MCF 10A (cell line): ENCODE measurements at places on chromosomes 16 and 17. TPM values are rescaled to one million over a fixed set of nuclear protein-coding genes. Genes with fewer than 3 reads are reported as not detected.

GRCh38 chr17:46977348-46977747, 1.7 kb downstream of the RPRML start:
- no peak overlapping the region for H3K27ac ChIP-seq
- H3K4me1 ChIP-seq = no peaks in the 10 kb centered on the region
- H3K27me3 ChIP-seq = peaks cover 75% of the 10 kb centered on the region
- DNase-seq = peak; percentile 40
- no peaks in the 10 kb centered on the region for H3K36me3 ChIP-seq

- H3K4me3 ChIP-seq = peak overlapping the region; percentile 69
- H3K4me1 ChIP-seq = peaks cover 6% of the 10 kb centered on the region
- H3K27me3 ChIP-seq = peaks cover 10% of the 10 kb centered on the region
- H3K36me3 ChIP-seq = peaks cover 7% of the 10 kb centered on the region
- no peak for DNase-seq
Observed at GRCh38 chr16:83968306-83968851, 335 bp downstream of the NECAB2 start.

- H3K36me3 ChIP-seq = peaks cover 6% of the 10 kb centered on the region
- peaks cover 22% of the 10 kb centered on the region for H3K4me1 ChIP-seq
- H3K4me3 ChIP-seq = no peak overlapping the region
- H3K27me3 ChIP-seq = no peaks in the 10 kb centered on the region
Observed at GRCh38 chr16:67470359-67470758, 10.6 kb downstream of the ATP6V0D1 start.

GRCh38 chr17:30379303-30379902, 676 bp downstream of the CPD start:
- H3K36me3 ChIP-seq = no peaks in the 10 kb centered on the region
- H3K4me3 ChIP-seq = peak overlapping the region; percentile 70
- peak overlapping the region; percentile 70 for H3K27ac ChIP-seq
- peaks cover 28% of the 10 kb centered on the region for H3K4me1 ChIP-seq
- H3K27me3 ChIP-seq = no peaks in the 10 kb centered on the region
- DNase-seq = peak; percentile 27

GRCh38 chr17:29608986-29609385, 13.7 kb downstream of the CORO6 start:
- no peaks in the 10 kb centered on the region for H3K36me3 ChIP-seq
- no peaks in the 10 kb centered on the region for H3K27me3 ChIP-seq
- H3K4me3 ChIP-seq = no peak overlapping the region

DNA sequence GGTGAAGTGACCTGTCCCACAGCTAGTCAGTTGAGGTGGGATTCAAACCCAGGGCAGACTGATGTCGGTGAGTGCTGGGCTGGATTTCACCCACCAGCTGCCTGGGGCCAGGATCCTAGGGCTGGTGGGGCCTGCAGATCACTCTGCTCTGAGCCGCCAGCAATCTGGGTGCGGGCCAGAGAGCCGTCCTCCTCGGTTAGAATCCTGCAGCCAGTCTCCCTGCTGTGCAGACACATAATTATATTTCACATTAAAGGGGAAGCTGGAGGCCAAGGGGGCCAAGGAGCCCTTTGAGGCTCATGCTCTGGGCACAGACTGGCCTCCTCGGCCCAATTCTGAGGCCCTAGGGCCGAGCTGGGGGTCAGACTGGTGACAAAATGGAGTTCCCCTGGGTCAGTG, 996 bp upstream of the KCNJ12 start:
- H3K27me3 ChIP-seq = no peaks in the 10 kb centered on the region
- no peak for DNase-seq
- no peak overlapping the region for H3K4me3 ChIP-seq

DNA sequence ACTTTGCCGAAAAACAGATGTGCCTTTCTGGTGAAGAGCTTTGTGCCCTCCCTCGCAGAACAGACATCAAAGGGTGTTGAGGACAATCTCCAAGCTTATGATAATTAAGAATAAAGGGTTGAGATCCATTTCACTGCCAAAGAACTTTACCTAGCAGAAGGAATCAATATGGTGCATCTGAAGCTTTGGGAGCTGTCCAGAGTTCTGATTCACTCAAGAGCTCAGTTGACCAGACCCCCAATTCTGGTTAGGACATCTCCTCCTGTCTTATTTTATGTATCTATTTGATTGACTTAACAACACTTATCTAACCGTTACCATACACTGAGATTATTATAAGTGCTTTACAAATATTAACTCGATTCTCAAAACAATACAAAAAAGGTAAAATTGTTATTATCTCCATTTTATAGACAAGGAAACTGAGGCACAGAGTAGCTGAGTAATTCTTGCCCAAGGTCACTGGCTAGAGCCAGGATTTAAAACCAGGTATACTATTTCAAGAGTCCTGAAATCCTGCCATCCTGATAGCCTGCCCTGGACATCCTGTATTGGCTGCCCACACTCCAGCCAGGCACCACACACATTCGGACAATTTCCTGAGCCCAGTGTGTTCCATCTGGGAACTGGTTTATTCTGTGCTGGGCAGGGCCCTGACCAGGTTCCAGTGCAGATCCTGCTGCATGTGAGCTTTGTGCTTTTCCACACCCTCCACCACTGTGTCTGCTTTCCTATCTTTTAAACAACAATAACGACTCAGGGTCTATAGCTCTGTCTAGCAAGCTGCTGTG, 29.8 kb downstream of the PITPNM3 start:
- H3K27me3 ChIP-seq = no peaks in the 10 kb centered on the region
- H3K36me3 ChIP-seq = peaks cover 20% of the 10 kb centered on the region
- DNase-seq = no peak
- H3K4me1 ChIP-seq = peaks cover 33% of the 10 kb centered on the region

- no peaks in the 10 kb centered on the region for H3K36me3 ChIP-seq
- DNase-seq = no peak
Observed at GRCh38 chr16:54719624-54720023, 211.0 kb upstream of the IRX5 start.

DNA sequence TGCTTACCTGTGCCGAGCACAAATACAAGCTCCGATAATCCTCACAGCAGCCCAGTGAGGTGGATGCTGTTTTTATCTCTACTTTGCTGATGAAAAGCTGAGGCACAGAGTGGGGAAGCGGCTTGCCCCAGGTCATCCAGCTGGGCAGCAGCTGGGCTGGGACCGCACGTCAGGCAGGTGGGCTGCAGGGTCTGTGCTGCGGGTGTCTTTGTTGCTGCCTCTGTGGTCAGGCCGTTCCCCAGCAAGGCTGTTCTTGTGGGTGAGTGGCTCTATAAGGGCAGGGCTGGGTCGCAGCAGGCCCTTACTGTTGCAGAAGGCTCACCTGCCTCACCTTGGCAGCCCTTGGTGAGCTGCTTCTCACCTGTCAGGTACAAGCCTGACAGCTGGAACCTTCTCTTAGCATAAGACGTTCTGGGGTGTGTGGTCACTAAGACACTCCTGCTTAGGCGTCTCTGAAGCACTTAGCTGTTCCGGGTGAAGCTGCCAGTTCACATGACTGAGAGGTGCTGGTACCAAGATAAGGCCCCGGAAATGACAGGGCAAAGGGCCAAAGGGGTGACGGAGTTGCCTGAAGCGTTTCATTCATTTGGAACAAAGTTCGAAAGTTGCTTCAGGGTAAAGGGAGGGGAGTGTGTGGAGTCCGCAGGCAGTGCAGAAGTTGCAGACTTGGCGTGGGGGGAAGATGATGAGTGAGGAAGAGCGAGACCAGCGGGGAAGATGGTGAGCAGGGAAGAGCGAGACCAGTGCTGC, 17.4 kb downstream of the IRF8 start:
- DNase-seq = peak; percentile 36
- peaks cover 26% of the 10 kb centered on the region for H3K27me3 ChIP-seq
- no peaks in the 10 kb centered on the region for H3K36me3 ChIP-seq
- peaks cover 6% of the 10 kb centered on the region for H3K4me1 ChIP-seq

ABAT gene
- 2.4 and 3.0 TPM in 2 replicates for total RNA-seq

DNA sequence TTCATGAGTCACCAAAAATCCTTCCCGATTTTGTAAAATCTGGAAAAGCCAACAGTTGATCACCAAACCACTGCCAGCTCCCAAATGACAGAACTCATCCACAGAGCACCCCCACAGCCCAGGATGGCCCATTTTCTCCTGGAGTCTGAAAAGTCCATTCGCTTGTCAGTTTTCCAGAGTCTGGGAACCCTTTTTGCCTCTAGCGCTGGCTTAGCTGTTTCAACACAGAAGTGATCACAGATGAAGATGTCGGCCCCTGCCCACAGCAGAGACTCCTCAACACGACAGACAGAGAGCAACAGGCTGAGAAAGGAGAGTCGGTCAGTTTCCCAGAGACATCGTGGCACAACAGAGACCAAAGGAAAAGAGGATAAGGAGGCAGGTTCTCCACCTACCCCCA, 66.4 kb downstream of the NXN start:
- H3K4me1 ChIP-seq = peaks cover 11% of the 10 kb centered on the region
- DNase-seq = no peak
- peaks cover 9% of the 10 kb centered on the region for H3K36me3 ChIP-seq
- no peak overlapping the region for H3K4me3 ChIP-seq

- H3K4me3 ChIP-seq = no peak overlapping the region
- H3K27me3 ChIP-seq = peaks cover 7% of the 10 kb centered on the region
- peaks cover 8% of the 10 kb centered on the region for H3K4me1 ChIP-seq
- peak overlapping the region; percentile 61 for H3K27ac ChIP-seq
- DNase-seq = no peak
- H3K36me3 ChIP-seq = no peaks in the 10 kb centered on the region
Observed at GRCh38 chr16:54511222-54511731, 224.7 kb upstream of the IRX3 start.

NOG gene
- 1.1 and 1.7 TPM in 2 replicates for total RNA-seq

CD19 gene
- total RNA-seq = not detected in 2 replicates

DNA sequence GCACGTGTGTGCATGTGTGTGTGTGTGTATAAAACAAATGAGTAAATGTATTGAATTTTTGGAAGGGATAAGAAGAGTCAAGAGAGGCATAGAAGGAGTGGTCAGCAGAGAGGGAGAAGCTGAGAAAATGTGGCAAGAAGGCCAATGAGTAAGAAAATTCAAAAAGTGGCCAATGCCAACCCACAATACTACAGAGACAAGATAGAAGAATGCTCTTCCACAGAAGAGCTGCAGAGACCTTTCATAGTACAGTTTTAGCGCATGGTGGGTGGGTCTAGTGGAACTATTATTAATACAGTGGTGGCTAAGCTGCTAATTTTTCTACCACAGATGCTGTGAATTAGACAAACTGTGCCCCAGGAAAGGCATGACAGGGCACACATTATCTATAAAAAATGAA, 233.5 kb downstream of the NTN1 start:
- H3K4me3 ChIP-seq = no peak overlapping the region
- H3K27me3 ChIP-seq = no peaks in the 10 kb centered on the region
- no peak for DNase-seq
- no peak overlapping the region for H3K27ac ChIP-seq
- H3K36me3 ChIP-seq = no peaks in the 10 kb centered on the region

TRIM47 gene
- total RNA-seq = 23.6 and 25.7 TPM in 2 replicates

EFCAB5 gene
- 0.10 and 0.96 TPM in 2 replicates for total RNA-seq

- H3K27ac ChIP-seq = peak overlapping the region; percentile 1
- peak; percentile 71 for DNase-seq
- H3K27me3 ChIP-seq = no peaks in the 10 kb centered on the region
- H3K36me3 ChIP-seq = peaks cover 55% of the 10 kb centered on the region
- H3K4me1 ChIP-seq = peaks cover 23% of the 10 kb centered on the region
- no peak overlapping the region for H3K4me3 ChIP-seq
Observed at GRCh38 chr16:85781695-85782370, 17.5 kb downstream of the EMC8 start.

DNA sequence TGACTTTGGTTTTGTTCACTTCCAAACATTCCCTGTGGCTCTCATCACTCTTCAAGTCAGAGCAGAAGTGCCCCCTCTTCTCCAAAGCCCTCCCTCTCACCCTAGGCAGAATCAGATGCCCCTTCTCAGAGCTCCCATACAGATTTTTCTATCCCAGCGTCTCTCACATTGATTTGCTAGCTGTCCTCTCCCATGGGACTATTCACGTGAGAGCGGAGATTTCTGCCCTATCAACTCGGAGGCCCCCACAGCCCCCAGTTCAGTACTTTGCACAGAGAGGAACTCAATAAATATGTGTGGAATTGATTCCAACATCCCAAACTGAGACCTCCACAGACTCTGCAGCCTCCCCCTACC, 182.6 kb downstream of the C16orf78 start:
- no peaks in the 10 kb centered on the region for H3K4me1 ChIP-seq
- H3K36me3 ChIP-seq = no peaks in the 10 kb centered on the region
- H3K27me3 ChIP-seq = peaks cover 14% of the 10 kb centered on the region
- no peak overlapping the region for H3K27ac ChIP-seq
- H3K4me3 ChIP-seq = no peak overlapping the region

CRHR1 gene
- total RNA-seq = not detected in 2 replicates

TMEM204 gene
- total RNA-seq = not detected in 2 replicates

- H3K27me3 ChIP-seq = no peaks in the 10 kb centered on the region
- no peak within 1 kb of the TSS for H3K27ac ChIP-seq
- no peaks in the 10 kb centered on the region for H3K4me1 ChIP-seq
Observed at GRCh38 chr16:29663016-29663806, at the start of gene SPN. SPN (plus strand) TSS chr16:29663247; CDS start chr16:29663729, 482 bp downstream.

DNA sequence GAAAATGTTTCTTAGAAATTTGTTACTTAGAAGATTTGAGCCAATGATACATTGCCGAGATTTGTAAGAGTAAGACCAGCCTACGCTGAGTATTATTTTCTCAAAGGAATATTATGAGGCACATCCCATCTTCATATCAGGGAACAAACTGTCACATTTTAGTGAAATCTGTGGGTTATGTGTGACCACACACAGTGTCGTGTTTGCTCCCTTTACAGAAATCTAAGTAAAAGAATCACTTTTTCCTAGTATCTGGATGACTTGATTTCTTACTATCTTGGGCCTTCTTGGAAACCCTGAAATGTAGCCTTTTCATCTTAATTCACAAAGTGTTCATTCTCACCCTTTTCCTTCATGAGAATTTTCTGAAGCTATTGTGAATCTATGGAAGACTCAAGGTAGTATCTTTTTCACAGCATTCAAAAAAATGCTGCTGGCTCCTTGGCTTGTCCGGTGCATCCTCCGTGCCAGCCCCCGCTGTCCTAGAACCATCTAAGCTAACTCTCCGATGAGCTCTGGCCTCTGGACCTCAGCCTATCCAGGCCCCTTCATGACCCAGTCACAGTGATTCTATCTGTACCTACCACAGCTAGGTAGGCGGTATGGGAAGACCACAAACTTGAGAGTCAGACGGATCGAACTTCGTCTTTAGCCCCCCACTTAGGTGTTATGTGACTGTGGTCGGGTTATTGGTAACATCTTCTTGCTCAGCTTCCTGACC, 524.3 kb downstream of the MAF start:
- DNase-seq = no peak
- H3K4me1 ChIP-seq = peaks cover 7% of the 10 kb centered on the region
- no peak overlapping the region for H3K4me3 ChIP-seq
- no peaks in the 10 kb centered on the region for H3K27me3 ChIP-seq
- H3K27ac ChIP-seq = no peak overlapping the region

NEUROD2 gene
- not detected in 2 replicates for total RNA-seq

- peak overlapping the region; percentile 44 for H3K27ac ChIP-seq
- H3K36me3 ChIP-seq = peaks cover 57% of the 10 kb centered on the region
- peak; percentile 72 for DNase-seq
- H3K27me3 ChIP-seq = no peaks in the 10 kb centered on the region
Observed at GRCh38 chr17:28777178-28777577, 33.4 kb downstream of the TRAF4 start.
